ENCODE measurements at places on chromosomes 2 and 18. TPM values are rescaled to one million over a fixed set of nuclear protein-coding genes. Genes with fewer than 3 reads are reported as not detected.

Gene GKN1
- total RNA-seq, result not detected

Gene NDC80
- 33.0 TPM for total RNA-seq

Gene FHOD3
- total RNA-seq, result not detected

Gene TMEM185B
- total RNA-seq, result 33.5 TPM

Data from mammary microvascular endothelial cell (primary cell).